Activated CD8-positive, alpha-beta T cell treated with anti-CD3 and anti-CD28 coated beads for 36 hours (primary cell): ENCODE measurements at places on chromosomes 1 and 21. TPM values are rescaled to one million over a fixed set of nuclear protein-coding genes. Genes with fewer than 3 reads are reported as not detected.
A peak's percentile ranks its signal among the peaks of the same experiment; 100 is the strongest.

DNA sequence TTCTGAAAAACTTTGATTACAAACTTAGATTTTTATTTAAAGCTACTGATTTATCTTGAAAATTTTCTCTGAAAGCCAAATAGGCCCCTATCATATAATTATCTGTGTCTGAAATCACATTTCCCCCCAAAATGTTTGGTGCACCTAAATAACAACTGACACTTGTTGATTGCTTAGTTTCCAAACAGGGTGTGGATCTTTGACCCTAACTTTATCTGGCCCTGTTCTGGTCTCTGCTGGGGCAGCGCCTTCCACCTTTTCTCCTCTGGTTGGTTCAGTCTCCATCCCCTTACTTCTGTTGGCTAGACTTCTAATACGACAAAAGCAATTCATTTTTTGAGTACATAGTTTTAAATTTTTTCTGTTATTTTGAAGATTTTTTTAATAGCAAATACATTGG is 10.2 kb upstream of the OTUD7B start:
- no peaks in the 10 kb centered on the region for H3K36me3 ChIP-seq
- no peaks in the 10 kb centered on the region for H3K4me1 ChIP-seq
- no peak for DNase-seq
- H3K27me3 ChIP-seq, result peaks cover 7% of the 10 kb centered on the region
- no peak overlapping the region for H3K27ac ChIP-seq
- no peak overlapping the region for H3K4me3 ChIP-seq

- no peak overlapping the region for H3K4me3 ChIP-seq
- H3K27ac ChIP-seq, result no peak overlapping the region
- DNase-seq, result no peak
- no peaks in the 10 kb centered on the region for H3K4me1 ChIP-seq
- H3K36me3 ChIP-seq, result no peaks in the 10 kb centered on the region
- peaks cover 9% of the 10 kb centered on the region for H3K27me3 ChIP-seq
Observed at GRCh38 chr1:39620659-39621165, 18.7 kb downstream of the HEYL start.

DNA sequence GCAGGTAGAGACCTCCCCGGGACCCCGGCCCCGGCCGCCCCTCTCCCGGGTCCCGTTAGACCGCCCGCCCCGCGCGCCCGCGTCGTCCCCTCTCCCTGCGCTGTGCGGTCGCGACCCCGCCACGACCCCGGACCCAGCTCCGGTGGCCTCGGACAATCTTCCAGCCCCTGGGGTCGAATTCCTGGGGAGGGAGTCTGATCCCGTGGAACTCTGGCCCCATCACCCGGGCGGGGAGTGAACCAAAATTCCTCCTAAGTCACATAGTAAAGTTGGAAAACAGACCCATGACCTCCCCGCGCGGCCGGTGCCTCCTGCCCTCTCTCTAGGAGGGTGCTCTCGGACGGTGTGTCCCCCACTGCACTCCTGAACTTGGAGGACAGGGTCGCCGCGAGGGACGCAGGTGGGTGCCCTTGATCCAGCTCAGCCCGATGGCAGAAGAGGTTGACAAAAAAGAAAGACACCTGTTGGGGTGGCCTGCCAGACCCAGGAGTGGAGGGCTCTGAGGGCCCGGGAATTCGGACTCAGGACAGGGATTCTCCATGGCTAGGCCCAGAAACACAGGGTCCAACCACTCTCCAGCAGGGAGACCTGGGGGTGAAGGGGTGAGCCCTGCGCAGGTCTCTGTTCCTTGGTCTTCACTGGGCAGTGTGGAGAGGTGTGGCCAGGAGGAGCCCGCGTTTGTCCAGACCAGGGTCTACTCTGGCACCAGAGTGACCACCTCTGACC is 451 bp downstream of the ADAMTSL4 start:
- H3K4me1 ChIP-seq, result peaks cover 29% of the 10 kb centered on the region
- peak overlapping the region; percentile 38 for H3K27ac ChIP-seq
- H3K36me3 ChIP-seq, result no peaks in the 10 kb centered on the region
- no peak for DNase-seq
- H3K4me3 ChIP-seq, result peak overlapping the region; percentile 71

DNA sequence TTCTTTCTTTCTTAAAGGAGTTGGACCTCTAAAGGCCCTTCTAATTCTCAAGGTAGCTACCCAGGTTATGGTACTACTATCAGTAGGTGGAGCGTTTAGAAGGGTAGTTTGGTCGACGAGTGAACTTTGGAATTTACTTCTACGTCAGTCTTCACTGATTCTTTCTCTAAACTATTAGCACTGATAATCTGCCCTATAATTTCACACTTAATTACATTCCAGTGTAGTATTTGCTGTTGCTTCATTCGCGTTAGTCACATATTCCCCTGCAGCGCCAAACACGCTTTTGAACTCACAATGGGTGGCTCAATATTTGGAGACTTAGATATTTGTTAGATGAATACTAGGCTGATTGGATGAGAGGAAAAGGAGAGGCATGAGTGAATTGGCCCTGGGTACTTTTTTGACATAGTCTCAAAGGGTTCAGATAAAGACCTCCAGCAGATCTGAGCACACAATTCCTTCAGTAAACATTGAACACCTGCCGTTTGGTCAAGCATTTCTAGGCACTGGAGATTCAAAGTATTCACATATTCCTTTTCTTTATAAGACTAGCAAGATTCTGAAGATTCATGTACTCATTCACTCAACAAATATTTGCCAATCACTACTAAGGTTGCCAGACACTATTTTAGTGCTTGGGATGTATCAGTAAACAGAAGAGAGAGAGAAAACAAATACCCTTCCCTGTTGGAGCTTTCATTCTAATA is 929 bp upstream of the FOXJ3 start:
- DNase-seq, result peak; percentile 34
- H3K4me3 ChIP-seq, result peak overlapping the region; percentile 78
- H3K27ac ChIP-seq, result peak overlapping the region; percentile 82
- H3K27me3 ChIP-seq, result no peaks in the 10 kb centered on the region
- H3K4me1 ChIP-seq, result peaks cover 37% of the 10 kb centered on the region
- peaks cover 3% of the 10 kb centered on the region for H3K36me3 ChIP-seq

DNA sequence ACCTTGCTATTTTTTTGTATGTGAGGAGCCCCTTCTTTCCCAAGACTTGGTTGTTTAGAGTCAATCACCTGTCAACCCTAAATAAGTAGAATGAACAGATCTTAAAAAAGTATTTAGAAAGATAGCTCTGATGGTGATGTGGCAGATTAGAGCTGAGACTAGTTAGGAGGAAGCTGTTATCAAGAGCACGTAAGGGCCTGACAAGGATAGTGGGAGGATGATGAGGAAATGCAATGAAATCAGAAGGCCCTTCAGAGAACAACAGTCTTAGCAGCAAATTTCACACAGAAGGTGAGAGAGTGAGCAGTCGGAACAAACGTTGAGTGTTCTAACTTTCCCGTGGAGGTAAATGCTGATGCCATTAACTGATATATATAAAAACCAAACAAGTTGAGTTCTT is 15.9 kb upstream of the S1PR1 start:
- no peaks in the 10 kb centered on the region for H3K27me3 ChIP-seq
- no peak for DNase-seq
- no peak overlapping the region for H3K27ac ChIP-seq
- H3K4me3 ChIP-seq, result no peak overlapping the region

The CFHR4 gene
- total RNA-seq, result not detected

- peaks cover 2% of the 10 kb centered on the region for H3K4me1 ChIP-seq
- H3K27ac ChIP-seq, result no peak overlapping the region
- H3K36me3 ChIP-seq, result peaks cover 24% of the 10 kb centered on the region
- no peaks in the 10 kb centered on the region for H3K27me3 ChIP-seq
- H3K4me3 ChIP-seq, result no peak overlapping the region
- no peak for DNase-seq
Observed at GRCh38 chr1:119080586-119080985, 59.9 kb downstream of the WARS2 start.

The CFHR1 gene
- not detected for total RNA-seq

DNA sequence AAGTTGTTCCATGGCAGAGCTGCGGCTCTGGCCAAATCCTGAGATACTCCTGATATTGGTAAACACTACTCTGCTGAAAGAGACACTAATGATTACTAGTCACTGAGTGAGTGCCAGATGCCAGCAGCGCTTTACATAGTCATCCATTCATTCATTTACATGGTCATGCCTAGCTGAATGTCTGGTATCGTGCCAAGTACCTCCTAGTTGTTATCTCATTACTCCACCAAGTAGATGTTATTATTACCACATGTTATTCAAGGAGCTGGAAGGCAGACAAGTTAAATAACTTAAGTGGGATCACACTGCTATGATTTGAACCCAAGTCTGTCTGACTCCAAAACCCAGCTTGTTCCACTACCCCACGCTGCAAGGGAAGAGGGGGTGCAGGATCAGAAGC is 4.7 kb downstream of the OLFML2B start:
- H3K27ac ChIP-seq, result no peak overlapping the region
- peaks cover 11% of the 10 kb centered on the region for H3K27me3 ChIP-seq
- no peak overlapping the region for H3K4me3 ChIP-seq
- no peaks in the 10 kb centered on the region for H3K36me3 ChIP-seq

DNA sequence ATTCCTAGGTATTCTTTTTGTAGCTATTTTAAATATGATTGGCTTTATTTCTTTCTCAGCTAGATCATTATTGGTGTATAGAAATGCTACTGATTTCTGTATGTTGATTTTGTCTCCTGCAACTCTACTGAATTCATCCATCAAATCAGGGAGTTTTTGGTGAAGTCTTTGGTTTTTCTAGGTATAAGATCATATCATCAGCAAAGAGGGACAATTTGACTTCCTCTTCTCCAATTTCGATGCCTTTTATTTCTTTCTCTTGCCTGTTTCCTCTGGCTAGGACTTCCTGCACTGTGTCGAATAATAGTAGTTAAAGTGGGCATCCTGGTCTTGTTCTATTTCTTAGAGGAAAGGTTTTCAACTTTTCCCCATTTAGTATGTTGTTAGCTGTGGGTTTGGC is 27.5 kb upstream of the PRKACB start:
- H3K27ac ChIP-seq, result no peak overlapping the region
- H3K27me3 ChIP-seq, result no peaks in the 10 kb centered on the region
- no peaks in the 10 kb centered on the region for H3K36me3 ChIP-seq
- no peak for DNase-seq
- H3K4me3 ChIP-seq, result no peak overlapping the region

- peak; percentile 50 for DNase-seq
- peaks cover 72% of the 10 kb centered on the region for H3K27me3 ChIP-seq
- H3K36me3 ChIP-seq, result no peaks in the 10 kb centered on the region
- peaks cover 7% of the 10 kb centered on the region for H3K4me1 ChIP-seq
- no peak overlapping the region for H3K27ac ChIP-seq
Observed at GRCh38 chr1:38818175-38818976, 41.2 kb downstream of the RRAGC start.

The S100A9 gene
- total RNA-seq, result not detected

DNA sequence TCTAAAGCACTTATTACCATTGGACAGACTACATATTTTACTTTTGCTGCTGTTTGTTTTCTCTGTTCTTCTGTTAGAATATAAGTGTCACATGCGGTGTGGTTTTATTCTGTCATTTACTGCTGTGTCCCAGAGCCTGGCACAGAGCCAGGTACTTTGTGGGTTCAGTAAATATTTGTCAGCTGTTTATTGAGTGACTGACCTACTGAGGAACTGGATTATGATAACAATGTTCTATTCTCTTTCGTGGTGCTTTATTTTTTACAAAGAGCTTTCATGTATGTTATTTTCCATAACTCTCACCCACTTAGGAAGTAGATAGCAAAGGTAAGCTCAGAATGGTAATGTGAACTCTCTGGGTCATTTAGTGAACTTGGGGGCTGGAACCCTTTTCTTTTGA is 118.8 kb downstream of the RWDD3 start:
- H3K27me3 ChIP-seq, result peaks cover 2% of the 10 kb centered on the region
- no peak for DNase-seq
- H3K4me1 ChIP-seq, result no peaks in the 10 kb centered on the region
- no peak overlapping the region for H3K4me3 ChIP-seq

DNA sequence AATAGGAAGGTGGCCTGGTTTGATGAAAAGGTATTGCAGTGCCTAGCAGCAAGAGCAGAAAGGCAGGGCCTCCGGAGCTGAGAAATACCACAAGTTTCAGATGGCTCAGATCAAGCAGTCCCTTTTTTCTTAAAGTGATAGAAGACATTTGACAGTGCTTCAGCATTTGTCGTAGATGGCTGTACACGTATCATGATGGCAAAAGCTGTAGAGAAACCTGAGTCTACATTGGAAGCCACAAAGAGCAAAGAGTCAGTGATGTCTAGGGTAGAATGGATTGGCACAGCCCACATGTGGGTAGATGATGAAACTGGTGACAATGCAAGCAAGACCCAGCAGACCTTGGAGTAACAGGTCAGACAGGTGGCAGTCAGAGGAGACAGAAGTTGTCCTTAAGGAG is 101.3 kb upstream of the ARTN start:
- no peaks in the 10 kb centered on the region for H3K27me3 ChIP-seq
- H3K4me3 ChIP-seq, result peak overlapping the region; percentile 32
- H3K4me1 ChIP-seq, result peaks cover 70% of the 10 kb centered on the region
- H3K36me3 ChIP-seq, result peaks cover 13% of the 10 kb centered on the region
- DNase-seq, result peak; percentile 66

DNA sequence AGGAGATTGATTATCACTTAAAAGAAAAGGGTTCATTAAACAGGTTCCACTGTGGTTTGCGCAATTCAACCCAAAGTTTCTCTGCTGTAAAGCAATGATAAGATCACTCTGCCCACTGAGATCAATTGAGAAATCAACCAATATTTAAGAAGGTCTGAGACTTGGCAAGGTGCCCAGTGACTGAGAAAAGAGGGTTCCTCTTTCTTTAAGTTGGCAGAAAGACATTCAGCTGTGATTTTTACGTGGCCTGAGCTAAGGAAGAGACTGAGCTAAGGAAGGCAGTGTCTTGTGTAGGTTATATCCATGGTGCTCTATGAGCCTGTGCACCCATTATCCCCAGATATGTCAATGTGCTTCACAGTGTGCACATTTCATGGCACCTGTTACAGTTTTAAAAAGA is 344.1 kb downstream of the DISC1 start:
- peaks cover 25% of the 10 kb centered on the region for H3K4me1 ChIP-seq
- DNase-seq, result peak; percentile 10
- H3K36me3 ChIP-seq, result peaks cover 4% of the 10 kb centered on the region

The SHISA4 gene
- not detected for total RNA-seq

DNA sequence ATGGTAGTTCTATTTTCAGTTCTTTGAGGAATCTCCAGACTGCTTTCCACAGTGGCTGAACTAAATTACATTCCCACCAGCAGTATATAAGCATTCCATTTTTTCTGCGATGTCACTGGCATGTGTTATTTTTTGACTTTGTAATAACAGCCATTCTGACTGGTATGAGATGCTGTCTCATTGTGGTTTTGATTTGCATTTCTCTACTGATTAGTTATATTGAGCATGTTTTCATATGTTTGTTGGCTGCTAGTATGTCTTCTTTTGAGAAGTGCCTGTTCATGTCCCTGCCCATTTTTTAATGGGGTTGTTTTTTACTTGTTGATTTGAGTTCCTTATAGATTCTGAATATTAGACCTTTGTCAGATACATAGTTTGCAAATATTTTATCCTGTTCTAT is 87.9 kb downstream of the RPS6KC1 start:
- peaks cover 6% of the 10 kb centered on the region for H3K4me1 ChIP-seq
- no peak overlapping the region for H3K27ac ChIP-seq
- H3K4me3 ChIP-seq, result no peak overlapping the region
- no peak for DNase-seq
- H3K27me3 ChIP-seq, result no peaks in the 10 kb centered on the region

GRCh38 chr1:89529196-89529595 is 4.6 kb downstream of the LRRC8B start:
- no peak overlapping the region for H3K4me3 ChIP-seq
- no peaks in the 10 kb centered on the region for H3K27me3 ChIP-seq
- H3K27ac ChIP-seq, result no peak overlapping the region
- H3K36me3 ChIP-seq, result peaks cover 37% of the 10 kb centered on the region
- no peak for DNase-seq
- H3K4me1 ChIP-seq, result peaks cover 46% of the 10 kb centered on the region
